NCI-H1048 (cell line): ENCODE measurements at places on chromosomes 3 and 15.

DNA sequence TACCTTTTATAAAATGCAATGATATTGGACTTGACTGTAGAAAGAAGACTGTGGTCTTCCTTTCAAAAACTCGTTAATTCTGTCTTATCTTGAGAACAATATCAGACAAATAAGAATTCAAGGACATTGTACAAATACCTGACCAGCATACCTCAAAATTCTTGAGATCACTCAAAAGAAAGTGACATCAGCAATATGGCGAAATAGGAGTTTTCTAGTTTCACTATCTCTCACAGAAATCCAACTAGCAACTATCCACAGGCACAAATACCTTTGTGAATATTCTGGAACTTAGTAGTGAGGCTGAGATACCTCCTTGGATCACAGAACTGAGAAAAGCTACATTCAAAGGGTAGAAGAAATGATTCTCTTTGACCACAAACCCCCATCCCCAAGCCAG, 419.7 kb downstream of the ZNF385D start:
- DNase-seq: no peak

DNA sequence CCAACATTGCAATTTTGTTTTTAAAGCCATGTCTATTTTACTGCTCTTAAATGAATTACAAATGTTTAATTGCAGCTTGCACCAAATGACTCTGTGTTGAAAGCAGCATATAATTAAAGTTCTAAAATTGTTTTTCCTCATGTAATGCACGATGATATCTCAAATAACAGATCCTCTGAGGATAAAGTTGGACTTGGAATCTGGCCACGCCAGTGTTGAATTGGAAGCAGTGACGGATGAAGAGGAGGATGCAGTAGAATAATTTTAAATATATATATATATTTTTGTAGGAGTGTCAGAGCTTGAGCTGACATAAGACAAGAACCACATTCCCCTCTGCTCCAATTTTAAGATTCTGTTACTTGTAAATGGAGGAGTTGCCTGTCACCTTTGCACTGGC, 406.6 kb upstream of the DPPA4 start:
- no peak for DNase-seq

GRCh38 chr15:43538091-43538490, 20.7 kb downstream of the MAP1A start:
- DNase-seq: no peak

DNA sequence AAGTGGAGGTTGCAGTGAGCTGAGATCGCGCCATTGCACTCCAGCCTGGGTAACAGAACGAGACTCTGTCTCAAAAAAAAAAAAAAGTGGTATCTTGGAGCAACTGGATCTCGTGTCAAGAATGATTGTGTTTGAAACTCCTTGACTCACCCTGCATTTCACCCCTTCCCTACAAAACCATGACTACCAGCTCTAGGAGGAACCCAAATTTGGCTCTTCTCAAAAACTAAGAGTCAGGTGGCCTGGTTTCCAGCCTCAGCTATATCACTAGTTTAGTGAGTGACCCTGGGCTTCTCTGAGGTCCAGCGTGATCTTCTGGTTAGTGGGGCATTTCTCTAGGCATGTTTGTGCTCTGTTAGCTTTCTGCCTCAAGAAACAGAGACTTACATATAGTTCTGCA, 222.1 kb downstream of the FAM43A start:
- no peak for DNase-seq

DNA sequence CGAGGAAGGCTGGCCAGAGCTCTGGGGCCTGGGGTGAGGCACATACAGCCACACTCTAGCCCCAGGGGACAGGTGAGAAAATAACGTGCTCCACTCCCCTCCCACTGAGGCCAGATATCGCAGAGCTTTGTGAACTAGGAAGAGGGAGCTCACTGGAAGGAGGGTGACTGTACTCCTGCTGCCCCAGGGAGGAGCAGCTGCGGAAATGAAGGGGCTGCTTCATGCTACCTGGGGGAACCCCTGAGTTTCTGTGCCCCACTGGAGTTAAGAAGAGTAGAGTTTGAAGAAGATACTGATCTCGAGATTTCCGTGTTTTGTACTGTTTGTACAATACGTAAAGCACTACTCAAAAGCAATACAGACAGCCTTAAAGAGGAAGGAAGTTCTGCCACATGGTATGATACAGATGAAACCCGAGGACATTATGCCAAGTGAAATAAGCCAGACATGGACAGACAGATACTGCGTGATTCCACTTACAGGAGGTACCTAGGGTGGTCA, 44.6 kb downstream of the CMTM6 start:
- DNase-seq: no peak

GRCh38 chr15:45201557-45201859, 13.7 kb upstream of the SHF start:
- no peak for DNase-seq

GRCh38 chr3:73324203-73325155, 263.0 kb downstream of the EBLN2 start:
- DNase-seq: no peak

DNA sequence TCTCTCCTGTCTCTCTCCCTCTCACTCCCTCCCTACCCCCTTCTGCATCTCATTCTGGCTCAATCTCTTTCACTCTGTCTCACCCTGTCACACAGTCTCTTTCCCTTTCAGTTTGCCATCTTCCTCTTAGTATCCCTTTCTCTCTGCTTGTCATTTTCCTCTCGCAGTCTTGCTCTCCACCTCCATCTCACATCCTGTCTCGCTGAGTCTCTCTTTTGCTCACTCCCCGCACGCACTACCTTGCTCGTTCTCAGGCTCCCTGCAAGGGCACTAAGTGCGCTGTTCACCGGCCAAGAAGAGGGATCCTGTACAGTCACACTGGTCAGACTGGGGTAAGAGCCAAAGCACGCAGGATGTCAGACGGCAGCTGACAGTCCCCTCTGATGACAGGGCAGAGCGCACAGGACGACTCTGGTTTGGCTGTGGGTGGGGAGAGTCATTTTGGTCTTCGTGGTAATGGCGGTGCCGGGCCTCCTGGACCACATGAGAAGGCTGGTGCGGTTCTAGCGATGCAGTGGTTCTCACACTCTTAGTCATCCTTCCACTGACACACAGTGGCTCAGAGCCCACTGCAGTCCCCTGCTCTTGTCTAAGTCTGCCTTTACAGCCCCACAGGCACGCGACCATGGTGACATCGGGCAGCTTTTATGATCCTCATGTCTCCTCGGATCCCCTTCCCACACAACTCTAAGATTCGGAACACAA, 356.8 kb downstream of the FOXP1 start:
- DNase-seq: no peak

GRCh38 chr3:149319750-149320149, 13.7 kb downstream of the TM4SF18 start:
- DNase-seq: no peak

DNA sequence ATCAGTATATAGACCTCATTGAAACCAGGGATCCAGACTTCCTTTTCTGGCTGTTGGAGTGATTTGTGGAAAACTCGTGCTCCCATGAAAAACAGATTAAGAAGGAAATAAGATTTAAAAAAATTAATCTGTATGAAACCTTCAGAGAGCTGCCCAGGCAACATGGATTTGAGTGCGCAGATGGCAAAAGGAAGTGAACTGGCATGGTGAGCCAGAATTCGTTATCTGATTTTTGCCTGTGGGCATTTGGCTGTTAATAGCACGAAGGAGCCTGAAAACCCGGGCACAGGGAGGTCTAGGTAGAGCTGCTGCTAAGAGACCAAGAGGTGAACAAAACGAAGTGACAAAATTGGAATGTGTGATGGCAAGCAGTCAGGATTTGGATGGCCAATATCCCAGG, 19.1 kb upstream of the SPINK8 start:
- no peak for DNase-seq

DNA sequence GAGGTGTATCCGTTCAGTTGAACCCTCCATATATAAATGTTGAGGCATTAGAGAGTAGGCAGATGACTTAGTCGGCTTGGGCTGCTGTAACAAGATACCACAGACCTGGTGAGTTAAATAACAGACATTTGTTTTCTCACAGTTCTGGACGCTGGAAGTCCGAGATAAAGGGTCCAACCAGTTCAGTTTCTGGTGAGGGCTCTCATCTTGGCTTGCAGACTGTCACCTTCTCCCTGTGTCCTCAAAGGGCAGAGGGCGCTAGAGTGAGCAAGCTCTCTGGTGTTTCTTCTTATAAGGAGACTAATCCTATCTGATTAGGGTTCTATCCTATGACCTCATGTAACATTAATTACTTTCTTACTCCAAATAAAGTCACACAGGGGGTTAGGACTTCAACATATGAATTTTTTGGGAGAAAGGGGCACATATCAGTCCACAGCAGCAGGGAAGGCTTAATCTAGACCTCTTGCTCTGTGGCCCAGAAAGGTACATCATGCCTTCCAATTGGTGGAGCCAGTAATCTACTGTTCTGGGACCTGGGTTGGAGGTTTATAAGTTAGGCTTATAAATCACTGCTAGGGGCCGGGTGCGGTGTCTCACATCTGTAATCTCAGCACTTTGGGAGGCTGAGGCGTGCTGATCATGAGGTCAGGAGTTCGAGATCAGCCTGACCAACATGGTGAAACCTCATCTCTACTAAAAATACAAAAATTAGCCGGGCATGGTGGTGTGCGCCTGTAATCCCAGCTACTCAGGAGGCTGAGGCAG, 26.3 kb upstream of the SLC28A2 start:
- no peak for DNase-seq

DNA sequence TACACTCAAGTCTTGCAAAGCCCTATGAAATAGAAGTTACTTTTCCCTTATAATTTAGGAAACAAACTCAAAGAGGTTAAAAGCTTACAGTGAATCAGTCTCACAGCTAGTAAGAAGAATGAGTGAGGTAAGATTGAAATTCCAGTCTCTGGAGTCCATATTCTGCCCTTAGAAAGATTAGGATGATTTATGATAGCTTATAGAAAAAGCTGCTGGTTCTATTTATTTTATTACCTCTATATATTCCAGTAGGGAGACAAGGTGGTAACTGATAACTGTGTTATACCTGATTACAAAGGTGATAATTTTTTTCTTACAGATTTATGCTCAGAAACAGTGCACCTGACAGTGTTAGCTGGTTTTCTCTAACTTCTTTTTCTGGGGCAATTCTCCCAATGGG, 34.1 kb upstream of the SPESP1 start:
- DNase-seq: no peak

DNA sequence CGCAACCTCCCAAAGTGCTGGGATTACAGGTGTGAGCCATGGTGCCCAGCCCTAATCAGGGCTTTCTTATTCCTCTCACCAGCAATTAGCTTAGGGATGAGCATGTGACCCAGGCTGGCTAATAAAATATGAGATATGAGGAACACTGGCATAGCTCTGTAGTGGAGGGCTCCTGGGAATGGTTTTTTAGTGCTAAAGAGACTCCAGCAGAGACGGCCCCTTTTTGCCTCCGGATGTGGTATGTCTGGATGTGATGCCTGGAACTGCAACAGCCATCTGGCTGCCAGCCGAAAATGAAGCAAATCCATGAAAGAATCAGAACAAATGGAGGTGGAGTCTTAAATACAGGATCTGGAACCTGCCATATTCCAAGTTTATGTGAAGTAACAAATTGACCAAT, 69.1 kb upstream of the MAGI1 start:
- DNase-seq: no peak

- no peak for DNase-seq
Observed at GRCh38 chr3:29757054-29757777, 476.3 kb downstream of the RBMS3 start.

DNA sequence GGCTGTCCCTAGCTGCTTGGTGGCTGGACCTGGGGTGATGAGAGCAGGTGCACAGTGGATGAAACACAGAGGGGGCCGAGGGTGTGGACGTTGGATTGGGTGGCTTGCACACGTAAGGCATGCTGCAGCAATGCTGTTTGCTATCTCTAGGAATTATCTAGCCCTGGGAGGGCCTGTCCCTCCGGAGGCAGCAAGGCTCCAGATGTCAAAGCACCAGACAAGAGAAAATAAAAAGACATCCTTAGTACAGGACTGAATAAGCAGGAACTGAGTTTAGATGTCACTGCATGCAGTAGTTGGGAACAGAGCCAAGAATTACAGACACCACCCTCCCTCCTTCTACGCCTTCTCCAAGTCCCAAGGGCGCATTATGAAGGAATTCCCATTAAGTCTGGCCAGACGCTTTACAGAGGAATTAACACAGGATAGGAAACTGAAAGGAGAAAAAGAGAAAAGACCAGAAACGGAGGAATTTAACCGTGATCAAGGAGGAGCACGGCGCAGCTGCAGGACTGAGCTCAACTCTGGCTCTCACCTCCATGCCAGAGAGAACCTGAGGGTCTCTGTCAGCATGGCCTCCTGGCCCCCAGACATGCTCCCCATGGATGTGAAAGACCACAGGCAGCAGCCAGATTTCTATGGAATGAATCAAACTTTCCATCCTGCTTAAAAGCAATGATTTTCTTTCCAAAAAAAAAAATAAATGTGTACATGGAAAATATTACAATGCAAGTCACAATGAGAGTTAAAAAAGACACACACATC, 13.8 kb downstream of the ATP10A start:
- no peak for DNase-seq

DNA sequence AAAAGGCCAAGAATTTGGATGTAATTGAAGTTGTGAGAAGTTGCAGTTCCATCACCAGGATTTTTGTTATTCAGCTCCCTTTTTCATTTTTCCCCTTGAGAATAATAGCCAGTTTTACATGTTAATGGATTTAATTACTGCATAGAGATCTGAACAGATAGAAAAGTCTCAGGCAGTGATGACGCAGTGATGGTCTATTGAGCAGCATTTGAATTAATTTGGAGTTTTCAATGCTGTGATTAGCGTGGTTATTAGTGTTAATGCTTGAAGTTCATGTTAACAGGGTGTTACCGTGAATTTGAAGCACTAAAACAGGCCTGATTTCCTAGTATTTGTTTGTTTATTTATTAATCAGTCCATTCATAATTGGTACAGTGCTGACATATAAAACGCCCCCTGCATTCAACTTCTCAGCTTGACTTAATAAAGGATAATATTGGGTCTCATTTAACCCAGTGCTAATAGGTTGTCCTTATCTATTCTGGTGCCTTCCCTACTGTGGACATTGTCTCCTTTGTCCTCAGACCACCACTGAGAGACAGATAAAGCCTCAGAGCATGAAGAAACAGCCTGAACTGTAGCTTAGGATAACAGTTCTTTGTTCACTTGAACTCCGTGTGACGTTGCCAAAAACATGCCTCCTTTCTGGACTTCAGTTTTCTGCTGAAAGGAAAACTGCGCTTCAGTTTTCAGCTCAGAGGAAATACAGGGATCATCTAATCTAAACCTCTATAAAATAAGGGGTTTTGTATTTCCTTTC, 82.4 kb downstream of the RTP4 start:
- DNase-seq: no peak

DNA sequence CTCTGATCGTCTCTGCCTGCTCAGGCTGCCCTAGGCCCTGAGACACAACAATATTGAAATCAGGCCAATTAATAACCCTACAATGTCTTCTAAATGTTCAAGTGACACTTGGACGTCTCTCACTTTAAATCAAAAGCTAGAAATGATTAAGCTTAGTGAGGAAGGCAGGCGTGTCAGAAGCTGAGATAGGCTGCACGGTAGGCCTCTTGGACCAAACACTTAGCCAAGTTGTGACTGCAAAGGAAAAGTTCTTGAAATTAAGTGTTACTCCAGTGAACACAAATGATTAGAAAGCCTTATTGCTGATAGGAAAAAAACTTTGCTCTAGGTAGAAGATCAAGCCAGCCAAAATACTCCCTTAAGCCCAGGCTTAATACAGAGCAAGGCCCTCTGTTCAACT, 2.2 kb downstream of the HPS3 start:
- no peak for DNase-seq
